ENCODE measurements at places on chromosomes 13 and 19.

DNA sequence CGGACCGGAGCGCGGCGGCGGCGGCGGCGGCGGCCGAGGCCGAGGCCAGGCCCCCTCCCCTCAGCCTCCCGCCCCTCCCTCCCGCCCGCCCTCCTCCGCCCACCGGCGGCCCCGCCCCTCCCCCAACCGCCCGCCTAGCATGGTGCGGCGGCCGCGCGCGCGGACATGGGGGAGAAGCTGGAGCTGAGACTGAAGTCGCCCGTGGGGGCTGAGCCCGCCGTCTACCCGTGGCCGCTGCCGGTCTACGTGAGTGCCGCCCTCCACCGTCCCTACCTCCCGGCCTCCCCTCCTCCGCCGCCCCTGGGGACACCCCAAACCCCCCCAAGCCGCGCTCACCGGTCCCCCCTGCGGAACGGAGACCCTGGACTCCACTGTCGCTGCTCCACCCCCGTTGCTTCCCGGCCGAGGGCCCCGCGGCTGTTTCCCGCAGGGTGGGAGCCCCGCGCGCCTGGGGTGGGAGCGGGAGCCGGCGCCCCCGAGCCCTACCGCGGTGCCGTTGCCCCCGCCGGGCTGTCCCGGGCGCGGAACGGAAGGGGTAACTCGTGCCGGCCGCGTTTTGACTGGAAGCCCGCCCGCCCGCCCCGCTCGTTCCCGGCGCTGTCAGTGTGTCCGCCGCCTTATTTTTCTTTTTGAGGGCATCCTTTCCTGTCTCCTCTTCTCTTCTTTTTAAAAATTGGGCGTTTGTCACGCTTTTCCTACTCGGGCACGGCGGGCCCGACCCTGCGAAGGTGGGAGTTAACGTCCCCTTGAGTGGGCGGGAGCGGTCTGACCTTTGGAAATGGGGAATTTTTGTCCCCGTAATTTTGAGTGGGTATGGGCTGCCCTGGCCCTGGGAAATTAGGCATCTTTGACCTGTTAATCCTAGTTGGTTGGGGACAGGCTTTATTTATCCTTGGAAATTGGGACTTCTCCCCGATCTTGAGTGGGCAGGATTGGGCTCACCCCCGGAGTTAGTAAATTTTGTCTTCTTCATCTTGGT lies 576 bp downstream of the DOT1L start:
- no peak for DNase-seq

DNA sequence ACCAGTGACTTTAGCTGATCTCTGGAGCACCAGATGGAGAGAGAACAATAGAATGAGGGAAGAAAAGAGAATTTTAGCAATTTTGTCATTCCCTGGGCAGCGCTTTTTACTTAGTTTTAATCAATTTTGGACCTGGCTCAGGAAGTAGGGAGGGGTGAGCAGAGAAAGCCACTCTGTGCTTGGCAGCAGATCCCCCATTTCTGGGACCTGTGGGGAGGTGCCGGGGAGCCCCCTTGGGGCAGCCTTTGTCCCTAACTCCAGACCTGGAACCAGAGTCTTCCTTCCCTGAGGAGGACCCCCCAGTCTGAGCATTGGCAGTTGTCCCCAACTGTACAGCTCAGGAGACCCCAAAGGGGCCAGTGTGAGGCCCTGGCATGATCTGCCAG lies 10.5 kb downstream of the LYL1 start:
- DNase-seq = no peak

DNA sequence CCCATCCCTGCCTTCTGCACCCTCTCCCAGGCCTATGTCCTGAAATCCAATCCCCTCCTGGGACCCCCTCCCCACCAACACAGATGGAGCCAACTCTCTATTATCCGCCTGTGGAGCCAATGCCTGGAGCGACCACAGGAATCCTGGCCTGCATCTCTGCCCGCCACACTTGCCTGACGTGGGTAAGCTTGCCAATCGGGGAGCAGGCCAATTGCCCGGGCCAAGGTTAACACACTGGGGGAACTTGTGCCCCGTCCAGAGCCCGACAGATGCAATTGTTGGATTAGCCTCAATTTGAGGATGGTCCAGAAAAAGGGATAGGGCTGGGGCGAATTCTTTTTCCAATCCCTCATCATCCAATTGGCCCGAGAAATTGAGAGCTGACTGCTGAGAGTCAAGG lies 5.9 kb downstream of the WIZ start:
- DNase-seq = no peak

- no peak for DNase-seq
Observed at GRCh38 chr19:10112037-10112761, 706 bp downstream of the P2RY11 start.
